NCI-H524 (cell line): ENCODE measurements at places on chromosomes 5 and 9.

- no peak for DNase-seq
Observed at GRCh38 chr5:15386122-15386521, 113.9 kb upstream of the FBXL7 start.

GRCh38 chr9:99351647-99352046, 129.6 kb downstream of the SEC61B start:
- no peak for DNase-seq

DNA sequence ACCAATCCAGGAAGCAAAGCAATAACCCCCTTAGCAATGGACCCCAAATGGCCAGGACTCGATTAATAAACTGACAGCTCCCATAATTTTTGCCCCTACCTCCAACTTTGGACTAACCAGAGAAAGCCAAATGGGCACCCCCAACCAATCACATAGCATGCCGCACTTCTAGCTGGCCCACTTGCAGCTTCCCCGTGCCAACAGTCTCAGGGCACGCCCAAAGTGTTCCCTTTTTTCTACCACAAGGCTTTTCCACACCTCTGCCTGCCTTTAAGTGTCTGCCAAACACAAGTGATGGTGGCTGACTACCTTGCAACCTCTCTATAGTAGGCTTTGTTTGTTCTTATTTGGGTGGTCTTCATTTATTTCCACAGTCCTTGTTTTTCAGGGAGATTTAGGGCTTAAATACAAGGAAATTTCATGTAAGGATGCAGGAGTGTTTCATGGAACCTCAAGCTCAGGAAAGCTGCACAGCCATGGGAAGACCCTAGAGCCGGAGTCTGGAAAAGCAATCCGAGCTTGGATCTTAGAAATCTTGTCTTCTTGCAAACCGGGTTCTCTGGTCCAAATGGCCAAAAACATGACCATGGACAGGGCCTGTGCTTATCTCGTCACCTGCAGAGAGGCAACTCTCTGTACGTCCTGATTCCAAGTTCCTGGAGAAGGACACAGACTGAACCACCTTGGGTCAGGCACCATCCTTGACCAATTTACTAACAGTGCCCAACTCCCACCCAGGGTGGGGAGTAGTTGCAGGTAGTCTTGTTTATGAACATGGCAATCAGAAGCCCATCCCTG, 89.2 kb downstream of the THBS4 start:
- DNase-seq, result no peak

- no peak for DNase-seq
Observed at GRCh38 chr5:555058-555623, 30.9 kb upstream of the SLC9A3 start.

DNA sequence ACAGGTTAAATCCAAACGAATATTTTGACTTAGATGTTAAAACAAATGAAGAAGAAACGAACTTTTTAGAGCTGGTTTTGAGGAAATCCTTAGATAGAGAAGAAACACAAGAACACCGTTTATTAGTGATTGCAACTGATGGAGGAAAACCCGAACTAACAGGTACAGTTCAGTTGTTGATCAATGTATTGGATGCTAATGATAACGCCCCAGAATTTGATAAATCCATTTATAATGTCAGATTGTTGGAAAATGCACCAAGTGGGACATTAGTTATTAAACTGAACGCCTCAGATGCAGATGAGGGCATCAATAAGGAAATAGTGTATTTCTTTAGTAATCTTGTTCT, 842 bp downstream of the PCDHA5 start:
- no peak for DNase-seq

- DNase-seq, result no peak
Observed at GRCh38 chr5:111932199-111932598, 175.2 kb upstream of the NREP start.

GRCh38 chr5:115320006-115320405, 23.6 kb upstream of the CCDC112 start:
- DNase-seq, result no peak

GRCh38 chr5:125210242-125210947, 464.0 kb upstream of the ZNF608 start:
- no peak for DNase-seq

DNA sequence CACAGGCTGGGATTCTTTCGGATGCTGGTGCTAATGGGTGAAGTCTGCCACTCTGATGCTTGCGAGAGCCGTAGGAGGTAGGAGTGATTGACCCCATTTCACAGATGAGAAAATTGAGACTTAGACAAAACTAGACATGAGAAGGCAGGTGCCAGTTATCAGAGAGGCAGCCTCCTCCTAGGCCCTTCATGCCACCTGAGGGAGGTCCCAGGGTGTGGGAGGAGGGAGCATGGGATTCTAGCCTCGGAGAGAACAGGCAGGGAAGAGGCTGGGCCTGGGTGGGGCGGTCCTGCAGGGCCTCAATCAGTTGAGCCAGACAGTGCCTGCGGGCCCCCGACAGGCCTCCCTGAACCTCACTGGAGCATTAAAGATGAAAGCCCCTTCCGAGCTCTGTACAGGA, 112.4 kb downstream of the COL23A1 start:
- DNase-seq, result no peak

DNA sequence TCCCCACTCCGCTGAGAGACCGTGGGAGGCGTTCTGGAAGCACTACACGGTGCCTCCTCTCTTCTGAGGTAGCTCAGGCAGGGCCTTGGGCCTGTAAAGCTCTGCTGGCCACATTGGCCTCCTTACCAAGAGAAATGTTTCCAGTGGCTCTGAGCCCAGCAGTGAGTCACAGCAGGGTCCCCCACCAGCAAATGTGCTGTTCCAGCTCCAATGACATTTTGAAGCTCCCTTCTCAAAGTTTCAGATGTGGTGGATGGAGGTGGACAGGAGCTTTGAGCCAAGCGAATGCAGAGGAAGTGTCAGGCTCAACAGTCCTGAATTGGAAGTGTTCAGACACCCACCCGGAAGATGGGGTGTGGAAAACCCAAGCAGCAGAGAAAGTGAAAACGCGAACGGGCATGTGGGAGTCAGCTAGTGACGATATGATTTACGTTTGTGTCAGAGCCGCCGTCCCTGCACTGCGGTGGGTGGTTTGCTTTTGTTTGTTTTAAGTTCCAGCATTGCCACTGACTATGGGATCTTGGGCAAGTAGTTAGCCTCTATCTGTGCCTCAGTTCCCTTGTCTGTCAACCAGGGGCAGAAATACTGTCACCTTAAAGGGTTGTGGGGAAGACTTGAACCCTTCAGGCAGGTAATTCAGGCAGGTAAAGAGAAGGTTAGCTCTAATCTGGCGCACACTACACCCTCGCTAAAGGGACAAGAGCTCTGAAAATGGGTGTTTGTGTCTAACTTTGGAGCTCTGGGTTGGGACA, 38.2 kb downstream of the C5orf15 start:
- DNase-seq, result no peak

DNA sequence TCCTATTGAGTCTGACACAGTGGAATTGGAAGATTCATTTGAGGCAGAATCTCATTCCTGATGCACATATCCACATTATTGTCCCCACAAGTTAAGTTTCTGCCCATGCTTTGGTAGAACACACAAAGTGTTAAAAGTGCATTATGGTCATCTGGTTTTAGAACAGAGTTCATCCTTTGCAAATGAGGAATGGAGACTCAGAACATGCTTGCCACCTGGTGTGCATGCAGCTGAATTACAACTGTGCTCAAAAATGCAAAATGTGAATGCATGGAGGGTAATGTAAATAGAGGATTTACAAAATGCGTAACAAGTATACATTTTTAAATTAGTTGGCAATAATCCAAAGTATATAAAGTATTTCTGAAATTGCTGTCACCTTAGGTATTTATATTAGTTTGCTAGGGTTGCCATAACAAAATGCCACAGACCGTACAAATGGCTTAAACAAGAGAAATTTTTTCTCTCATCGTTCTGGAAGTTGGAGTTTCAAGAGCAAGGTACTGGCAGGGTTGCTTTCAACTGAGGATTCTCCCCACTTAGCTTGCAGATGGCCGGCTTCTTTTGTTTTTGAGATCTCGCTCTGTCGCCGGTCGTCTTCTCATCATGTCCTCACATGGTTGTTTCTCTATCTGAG, 671.1 kb downstream of the TAF11L14 start:
- DNase-seq, result peak; percentile 66

DNA sequence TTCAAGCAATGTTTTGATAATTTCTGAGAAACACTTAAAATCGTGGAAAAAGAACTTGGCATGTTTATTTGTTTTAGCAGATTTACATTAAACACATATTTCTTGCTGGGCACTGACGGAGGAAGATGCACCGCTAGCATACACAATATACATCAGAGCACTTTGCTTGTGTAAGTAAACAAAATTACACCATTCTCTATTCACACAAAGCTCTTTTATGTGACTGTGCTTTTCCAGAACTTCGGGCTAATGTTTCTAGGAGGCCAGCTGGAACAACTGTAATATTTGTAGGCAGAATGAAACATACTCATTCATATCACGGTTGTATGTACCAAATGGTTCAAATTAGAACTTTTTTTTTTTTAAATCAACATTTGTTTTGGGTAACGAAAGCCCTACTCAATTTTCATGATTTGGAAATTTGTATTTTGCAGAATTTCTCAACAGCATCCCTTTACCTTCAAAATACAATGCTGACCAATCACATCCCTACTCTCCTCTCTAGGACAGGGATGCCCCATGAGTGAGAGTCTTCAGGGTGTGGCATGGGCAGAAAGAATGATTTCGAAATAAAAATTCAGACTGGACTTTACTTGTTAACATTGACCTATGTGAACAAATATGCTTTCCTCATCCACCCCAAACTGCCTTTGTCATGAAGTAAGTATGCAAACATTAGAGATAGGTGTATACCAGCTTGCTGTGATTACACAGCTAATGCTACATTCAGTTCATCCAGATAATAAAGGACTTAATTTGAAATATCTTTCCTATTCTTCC, 425.1 kb downstream of the BNC2 start:
- DNase-seq, result no peak

DNA sequence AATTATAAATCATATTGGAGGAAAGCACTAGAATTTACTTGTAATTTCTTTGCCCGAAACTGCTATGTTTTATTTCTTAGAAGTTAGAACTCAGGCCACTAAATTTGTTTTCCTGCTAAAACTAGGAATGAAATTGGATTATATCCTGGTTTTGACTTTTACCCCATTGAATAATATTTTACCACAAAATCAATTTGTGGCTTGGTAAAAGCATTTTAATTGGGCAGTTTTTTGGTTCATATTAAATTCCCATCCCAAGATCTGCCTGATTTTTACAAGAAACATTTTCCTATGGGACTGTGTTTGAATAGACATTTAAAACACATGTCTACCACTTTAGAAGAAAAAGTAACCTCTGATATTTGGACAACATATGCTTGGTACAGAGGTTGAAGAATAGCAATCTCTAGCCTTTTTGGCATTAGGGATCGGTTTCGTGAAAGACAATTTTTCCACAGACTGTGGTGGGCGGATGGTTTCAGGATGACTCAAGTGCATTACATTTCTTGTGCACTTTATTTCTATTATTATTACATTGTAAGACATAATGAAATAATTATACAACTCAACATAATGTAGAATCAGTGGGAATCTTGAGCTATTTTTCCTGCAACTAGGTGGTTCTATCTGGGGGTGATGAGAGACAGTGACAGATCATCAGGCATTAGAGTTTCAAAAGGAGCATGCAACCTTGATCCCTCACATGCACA, 565.6 kb downstream of the PRR16 start:
- DNase-seq, result no peak

- DNase-seq, result no peak
Observed at GRCh38 chr5:157548513-157549282, 26.9 kb downstream of the ADAM19 start.

DNA sequence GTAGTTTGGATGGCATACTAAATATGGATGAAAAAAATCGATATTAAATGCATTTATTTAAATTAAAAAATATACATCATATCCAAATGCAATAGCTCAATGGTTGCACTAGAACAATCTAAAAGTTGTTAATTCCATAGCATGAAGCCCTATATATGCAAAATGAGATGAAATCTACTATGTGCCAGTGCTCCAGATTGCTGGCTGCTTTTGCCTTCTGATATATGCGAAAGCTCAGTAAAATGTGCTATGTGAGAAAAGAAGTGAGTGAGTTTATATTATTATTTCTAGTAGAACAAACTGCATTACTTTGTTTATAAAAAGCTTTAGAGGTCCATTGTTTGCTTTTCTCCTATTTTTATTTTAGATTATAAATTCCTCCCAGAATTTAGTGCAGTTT, 186.7 kb downstream of the MAT2B start:
- DNase-seq, result no peak

GRCh38 chr5:169367861-169368260, 66.9 kb upstream of the SLIT3 start:
- DNase-seq, result no peak

DNA sequence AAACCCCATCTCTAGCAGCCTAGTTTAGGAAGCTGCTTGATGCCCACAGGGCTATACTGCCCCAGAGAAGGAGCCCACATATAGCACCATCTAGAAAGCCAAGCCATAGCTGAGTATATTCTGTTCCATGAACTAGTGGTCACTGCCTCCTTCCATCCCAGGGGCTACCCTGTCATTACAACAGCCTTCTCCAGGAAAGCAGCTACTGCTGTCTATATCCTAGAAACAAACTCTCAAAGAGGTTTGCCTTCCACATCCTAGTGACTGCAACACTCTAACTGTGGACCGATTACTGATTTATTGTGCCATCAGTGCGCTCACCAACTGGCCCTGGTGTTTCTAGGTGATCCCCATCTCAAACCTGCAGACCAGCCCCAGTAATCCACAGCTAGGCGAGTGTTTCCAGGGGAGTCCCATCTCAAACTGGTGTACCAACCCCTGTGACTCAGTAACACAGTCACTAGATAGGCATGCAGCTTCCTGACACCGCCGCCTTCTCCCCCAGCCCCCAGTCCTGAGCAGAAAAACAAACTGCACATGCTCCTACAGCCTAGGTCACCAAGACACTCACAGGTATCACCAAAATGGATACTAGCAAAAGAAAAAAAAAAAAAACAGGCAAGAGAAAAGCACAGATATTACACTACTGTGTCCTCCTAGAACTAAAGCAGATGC, 14.8 kb downstream of the SPTLC1 start:
- DNase-seq, result no peak

DNA sequence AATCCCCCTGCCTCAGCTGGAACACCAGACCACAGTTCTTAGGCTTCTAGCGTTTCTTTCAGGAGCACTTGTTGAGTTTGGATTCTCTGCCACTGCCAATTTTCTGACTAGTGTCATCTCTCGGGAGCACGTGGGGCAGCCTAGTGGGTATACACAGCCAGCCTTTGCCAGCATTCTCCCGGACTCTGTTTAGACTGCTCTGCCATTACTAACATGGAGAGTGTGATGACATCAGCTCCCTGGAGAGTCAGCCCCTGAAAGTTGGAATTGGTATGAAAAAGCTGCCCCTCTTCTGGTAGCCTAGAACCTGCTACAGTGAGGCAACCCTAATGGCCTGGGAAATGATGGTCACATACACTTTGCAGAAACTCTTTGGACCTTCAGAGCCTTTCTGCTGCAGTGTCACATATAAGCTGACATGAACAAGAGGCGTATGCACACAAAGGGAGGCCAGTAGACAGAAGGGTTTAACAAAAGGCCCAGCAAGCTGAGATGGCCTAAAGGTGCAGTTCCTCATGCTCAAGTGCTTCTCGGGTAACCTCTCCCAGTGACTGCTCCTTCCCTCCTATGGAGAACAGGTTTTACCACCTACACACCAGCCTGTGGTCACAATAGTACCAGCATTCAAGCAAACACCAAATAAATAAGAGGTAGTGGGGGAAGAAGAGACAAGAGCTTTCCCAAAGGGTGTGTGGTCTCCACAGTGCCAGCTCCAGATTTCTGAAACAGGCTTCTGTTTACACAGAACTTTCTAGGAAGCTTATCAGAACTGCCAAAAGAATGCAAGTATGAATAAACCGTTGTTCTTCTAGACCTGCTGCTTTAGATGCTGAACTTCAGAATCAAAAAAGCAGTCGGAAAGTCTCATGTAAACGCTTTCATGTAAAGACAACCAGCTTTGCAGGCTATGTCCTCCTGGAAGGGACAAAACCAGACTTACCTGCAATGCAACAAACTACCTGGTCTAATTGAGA, 16.5 kb downstream of the SPACA9 start:
- no peak for DNase-seq
